Stimulated activated CD4-positive, alpha-beta T cell treated with anti-CD3 and anti-CD28 coated beads, Interleukin-1b, Interleukin-23, amount 100 ng/mL, for 24 hours (primary cell): ENCODE measurements at places on chromosomes 2 and 18.

- no peak for DNase-seq
Measured at GRCh38 chr2:96788442-96789244, 27.4 kb upstream of the CNNM3 start.

GRCh38 chr2:160174322-160174721 is 25.8 kb downstream of the ITGB6 start:
- DNase-seq: no peak

DNA sequence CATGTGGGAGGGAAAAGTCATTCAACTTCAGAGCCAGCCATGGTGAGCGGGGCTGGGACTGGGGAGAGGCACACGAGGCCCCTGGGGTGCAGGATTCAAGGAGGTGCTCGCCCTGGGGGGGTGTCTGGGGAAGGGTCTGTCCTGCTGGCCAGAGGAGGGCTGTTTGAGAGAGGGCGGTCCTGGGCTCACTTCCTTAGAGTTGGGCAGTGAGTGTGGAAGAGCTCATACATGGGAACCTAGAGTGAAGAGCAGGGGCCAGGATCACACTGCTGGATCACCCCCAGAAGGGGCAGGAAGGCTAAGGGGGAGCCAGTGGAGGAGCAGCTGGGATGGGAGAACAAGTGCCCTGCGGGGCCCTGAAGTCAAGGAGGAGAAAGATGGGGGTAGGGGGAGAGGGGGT is 6.5 kb downstream of the SH3BP4 start:
- no peak for DNase-seq

DNA sequence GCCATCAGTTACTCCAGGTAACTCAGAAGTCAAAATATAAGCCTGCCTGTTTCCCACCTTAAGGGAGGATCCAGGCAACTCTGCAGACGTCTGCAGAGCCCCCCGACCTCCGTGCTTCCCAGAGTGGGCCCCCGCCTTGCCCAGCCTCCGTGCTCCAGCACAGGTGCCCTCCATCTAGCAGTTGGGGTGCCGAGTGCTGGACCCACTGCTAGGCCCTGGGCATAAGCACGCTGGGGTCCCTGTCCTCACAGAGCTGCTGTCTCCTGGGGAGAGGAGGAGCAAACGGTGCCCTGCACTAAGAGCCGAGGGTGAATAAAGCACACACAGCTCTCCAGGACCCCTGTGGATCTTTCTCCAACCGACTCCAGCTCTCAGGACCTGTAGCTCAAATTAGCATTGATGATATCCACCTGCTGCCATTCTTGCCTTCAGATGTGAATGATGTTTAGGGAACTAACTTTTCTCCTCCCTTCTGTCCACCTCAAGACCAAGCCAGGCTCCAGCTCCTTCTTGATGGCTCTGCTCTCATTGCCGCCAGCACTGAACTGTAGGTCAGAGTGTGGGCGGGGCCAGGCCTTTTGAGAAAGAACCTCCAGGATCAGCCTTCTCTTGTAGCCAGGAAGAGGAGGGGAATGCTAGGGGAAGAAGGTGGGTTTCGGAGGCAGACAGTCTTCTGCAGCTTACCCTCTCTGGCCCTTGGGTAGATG is 121.2 kb downstream of the SMAD7 start:
- no peak for DNase-seq

DNA sequence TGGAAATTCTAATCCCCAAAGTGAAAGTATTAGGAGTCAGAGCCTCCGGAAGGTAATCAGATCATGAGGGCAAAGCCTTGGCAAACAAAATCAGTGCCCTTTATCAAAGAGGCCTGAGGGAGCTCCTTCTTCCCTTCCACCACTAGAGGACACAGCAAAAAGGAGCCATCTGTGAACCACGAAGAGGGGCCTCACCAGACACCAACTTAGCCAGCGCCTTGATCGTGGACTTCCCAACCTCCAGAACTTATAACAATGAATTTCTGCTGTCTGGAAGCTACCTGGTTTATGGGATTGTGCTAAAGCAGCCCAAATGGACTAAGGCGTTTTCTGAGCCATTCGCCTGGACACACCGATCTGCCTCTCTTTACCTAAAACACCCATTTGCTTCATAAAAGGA is 133.1 kb downstream of the EIPR1 start:
- DNase-seq: no peak

DNA sequence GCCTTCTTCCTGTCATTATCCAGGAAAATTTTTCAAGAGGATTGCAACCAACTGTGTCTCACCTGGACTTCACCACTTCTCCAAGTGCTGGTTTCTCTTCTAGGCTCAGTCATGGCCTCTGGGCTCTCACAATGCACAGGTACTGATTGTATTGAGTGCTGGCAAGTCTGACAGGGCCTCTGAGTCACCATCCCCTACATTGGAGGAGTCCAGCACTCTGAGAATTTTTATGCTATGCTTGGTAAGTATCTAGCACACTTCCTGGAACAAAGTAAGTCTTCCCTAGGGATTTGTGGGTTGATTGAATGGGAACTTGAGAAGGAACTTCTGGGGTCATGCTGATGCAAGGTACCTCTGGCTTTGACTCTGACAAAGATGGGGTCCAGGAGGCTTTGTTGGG is 147.2 kb upstream of the CELF4 start:
- DNase-seq: no peak

DNA sequence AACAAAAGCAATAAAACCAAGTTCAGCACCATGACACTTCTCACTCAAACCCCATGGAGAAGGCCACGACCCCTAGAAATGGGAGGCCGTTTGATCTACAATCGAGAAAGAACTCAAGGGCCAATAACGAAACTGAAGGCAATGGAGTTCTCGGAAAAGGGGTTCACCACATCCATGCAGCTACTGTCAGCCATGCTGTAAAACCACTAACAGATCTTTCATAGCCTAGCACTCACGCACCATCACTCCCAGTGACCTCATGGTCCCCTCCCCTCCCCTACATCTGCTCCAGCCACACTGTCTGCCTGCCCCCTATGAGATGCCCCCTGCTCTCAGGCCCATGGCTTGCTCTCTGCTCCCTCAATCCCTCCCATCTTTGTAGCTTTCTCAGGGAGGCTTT is 135.3 kb downstream of the TMEM163 start:
- no peak for DNase-seq

- peak; percentile 9 for DNase-seq
Measured at GRCh38 chr2:53786352-53786704, 425 bp downstream of the ASB3 start.

DNA sequence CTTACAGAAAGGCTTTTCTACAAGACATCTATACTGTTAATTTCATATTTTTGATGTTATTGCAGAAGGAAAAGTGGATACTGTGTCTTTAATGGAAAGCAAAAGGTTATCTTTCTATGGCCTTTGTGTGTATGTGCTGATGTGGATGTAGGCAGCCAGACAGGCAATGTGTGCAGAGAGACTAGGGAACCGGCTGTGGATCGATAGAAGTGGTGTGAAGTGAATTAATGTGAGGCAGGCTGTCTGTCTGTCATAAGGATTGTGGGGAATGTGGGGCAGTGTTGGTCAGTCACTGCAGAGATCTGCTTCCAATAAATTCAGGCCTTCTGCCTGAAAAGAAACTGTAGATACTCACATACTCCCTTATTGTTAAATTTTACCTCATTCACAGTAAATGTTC is 156.7 kb downstream of the WDR7 start:
- DNase-seq: no peak

DNA sequence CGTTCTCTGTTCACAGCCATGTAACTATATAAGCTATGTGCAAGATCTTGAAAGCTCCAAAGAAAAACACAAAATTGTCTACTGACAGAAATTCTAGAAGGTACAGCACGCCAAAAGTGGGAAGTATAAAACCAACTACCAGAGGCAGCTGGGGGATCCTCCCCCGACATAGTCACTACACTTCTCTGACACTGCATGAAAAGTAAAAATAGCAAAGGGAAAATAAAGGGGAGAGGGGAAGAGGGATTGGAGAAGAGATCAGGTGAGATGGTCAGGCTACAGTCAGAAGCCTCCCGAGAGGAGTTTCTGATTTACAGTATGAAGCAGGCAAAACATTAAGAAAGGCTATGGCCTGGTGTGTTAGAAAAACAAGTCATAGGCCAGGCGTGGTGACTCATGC is 39.8 kb upstream of the PCBP1 start:
- DNase-seq: no peak

DNA sequence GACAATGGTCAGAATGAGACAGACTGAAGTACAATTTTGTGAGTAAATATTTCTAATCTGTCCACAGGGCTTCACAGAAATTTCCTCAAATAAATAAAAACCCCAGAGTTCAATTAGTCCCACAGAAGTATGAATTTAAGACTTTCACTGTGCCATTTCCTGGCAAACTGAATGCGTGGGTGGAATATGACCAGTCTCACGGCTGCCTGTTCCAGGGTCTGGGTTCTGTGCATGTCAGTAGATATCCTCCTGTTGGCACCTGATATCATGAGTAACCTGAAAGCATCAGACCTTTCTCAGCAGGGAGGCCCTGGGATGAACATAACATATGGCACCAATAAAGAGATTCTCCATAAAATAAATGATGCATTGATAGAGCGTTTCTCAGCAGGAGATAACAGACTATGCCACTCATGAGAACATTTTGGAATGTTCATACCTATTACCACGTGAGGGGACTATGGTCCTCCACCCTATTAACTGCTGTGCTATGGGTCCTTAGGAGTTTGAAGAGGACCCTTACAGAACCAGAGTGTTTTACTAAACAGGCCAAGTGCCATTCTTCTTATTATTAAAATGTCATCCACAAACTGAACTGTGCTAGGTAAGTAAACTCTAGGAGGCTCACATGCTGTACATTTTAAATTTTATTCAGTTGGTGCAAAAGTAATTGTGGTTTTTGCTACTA is 10.6 kb upstream of the MALL start:
- DNase-seq: no peak

DNA sequence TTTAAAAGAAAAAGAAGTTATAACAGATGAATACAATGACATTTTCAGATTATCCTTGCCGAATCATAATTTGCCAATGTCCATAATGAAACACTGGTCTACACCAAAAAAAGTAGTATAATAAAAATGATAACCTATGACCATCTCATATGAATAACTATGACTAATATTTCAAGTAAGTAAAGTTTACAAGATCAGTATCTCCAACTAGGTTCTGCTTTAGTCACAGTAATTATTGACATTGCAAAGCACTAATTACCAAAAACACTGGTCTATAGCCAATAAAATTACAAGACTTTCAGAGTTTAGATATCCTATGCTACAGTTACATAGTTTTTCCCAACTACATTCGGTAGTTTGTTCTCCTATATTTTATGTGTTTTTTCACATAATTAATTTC is 136.7 kb downstream of the MEMO1 start:
- DNase-seq: no peak

- no peak for DNase-seq
Measured at GRCh38 chr2:209147981-209148380, 275.9 kb upstream of the MAP2 start.

- no peak for DNase-seq
Measured at GRCh38 chr2:37920570-37920969, 4.5 kb upstream of the RMDN2 start.

GRCh38 chr2:71299507-71299906 is 32.1 kb upstream of the ZNF638 start:
- no peak for DNase-seq

DNA sequence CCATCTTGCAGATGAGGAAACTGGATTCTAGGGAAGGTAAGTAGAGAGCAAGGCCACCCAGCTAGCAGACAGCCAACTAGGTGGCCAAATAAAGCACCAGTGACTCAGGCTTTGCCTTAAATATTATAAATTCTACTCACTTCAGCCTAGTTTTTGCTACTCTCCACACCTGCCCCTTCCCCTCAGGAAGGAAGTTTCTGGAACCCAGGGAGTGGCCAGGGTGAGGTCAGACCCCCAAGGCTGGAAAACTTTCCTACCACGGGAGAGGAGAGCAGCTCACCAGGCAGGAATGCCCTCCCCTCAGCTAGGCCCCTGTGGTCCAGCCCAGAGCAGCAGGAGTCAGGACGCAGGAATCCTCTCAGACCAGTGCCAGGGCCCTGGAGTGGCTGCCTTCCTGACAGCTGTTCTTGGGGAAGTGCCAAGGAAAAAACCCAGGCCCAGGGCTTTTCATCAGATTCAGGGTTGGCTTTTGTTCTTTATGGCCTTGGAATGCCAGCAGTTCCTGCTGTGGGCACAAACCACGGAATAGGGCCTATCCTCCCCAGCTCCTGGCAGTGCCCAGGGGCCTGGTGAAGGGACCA is 5.1 kb upstream of the PAX8 start:
- no peak for DNase-seq

GRCh38 chr18:58239879-58240278 is 195.9 kb downstream of the NEDD4L start:
- DNase-seq: no peak

DNA sequence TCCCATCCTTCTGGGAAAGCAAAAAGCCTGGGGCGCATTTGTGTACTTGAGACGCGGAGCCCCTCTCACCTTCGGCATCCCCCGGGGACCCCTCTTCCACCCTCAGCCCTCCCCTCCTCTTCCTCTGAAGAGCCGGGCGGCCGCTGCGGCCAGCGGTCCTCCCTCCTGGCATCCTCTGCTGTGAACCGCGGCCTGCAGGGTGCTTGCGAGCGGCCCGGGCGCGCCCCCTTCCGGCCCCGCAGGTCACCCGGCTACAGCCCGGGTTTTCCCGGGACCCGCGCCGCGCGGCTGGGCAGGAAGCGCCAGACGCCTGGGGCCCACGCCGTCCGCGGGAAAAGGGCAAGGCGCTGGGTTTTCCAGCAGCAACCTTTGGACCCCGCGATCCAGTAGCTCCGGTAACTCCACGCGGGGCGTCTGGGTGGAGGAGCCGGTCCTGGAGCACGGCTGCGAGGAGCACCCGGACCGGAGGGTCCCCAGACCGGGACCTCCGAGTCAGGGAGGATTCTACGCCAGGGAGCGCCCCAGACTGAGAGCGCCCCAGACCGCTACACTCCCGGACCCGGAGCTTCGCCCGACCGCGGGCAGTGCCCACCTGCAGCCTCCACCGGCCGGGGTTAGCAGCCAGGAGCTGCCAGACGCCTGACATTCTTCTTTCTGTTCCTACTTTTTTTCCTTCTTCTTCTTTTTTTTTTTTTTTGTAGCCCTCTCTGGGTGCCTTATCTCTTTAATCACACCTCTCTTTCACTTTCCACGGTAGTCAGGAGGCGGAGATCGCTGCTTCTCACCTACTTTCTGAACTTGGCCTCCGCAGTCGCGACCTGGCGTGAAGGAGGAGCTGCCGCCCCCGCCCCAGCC is at the start of gene IL18R1:
Gene IL18R1, plus strand, starts transcription at position 271 of the 855 bp plus-strand sequence. CDS start 6,865 bp downstream, outside the sequence.
- peak; percentile 41 for DNase-seq

GRCh38 chr2:147589127-147589526 is 255.7 kb upstream of the ACVR2A start:
- DNase-seq: no peak
